ENCODE measurements at places on chromosomes 3 and 15.

- no peak for DNase-seq
Measured at GRCh38 chr3:23055733-23056376, 147.3 kb upstream of the UBE2E2 start.

GRCh38 chr3:38627956-38628355, 21.5 kb downstream of the SCN5A start:
- DNase-seq, result no peak

GRCh38 chr15:35471024-35471423, 74.9 kb downstream of the DPH6 start:
- DNase-seq, result no peak

DNA sequence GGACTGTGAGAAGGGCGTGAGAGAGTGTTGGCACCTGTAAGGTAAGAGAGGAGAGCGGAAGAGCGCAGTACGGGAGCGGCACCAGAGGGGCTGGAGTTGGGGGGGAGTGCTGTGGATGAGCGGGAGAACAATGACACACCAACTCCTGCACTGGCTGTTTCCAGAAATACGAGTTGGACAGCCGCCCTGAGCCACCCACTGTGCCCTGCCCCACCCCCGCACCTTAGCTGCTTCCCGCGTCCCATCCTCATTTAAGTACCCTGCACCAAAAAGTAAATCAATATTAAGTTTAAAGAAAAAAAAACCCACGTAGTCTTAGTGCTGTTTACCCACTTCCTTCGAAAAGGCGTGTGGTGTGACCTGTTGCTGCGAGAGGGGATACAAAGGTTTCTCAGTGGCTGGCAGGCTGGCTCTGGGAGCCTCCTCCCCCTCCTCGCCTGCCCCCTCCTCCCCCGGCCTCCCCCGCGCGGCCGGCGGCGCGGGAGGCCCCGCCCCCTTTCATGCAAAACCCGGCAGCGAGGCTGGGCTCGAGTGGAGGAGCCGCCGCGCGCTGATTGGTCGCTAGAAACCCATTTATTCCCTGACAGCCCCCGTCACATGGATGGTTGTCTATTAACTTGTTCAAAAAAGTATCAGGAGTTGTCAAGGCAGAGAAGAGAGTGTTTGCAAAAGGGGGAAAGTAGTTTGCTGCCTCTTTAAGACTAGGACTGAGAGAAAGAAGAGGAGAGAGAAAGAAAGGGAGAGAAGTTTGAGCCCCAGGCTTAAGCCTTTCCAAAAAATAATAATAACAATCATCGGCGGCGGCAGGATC, at the start of gene SOX2:
Gene SOX2 (plus strand): TSS at position 601 of the 811 bp plus-strand sequence. CDS start 436 bp downstream, outside the sequence.
- no peak for DNase-seq

DNA sequence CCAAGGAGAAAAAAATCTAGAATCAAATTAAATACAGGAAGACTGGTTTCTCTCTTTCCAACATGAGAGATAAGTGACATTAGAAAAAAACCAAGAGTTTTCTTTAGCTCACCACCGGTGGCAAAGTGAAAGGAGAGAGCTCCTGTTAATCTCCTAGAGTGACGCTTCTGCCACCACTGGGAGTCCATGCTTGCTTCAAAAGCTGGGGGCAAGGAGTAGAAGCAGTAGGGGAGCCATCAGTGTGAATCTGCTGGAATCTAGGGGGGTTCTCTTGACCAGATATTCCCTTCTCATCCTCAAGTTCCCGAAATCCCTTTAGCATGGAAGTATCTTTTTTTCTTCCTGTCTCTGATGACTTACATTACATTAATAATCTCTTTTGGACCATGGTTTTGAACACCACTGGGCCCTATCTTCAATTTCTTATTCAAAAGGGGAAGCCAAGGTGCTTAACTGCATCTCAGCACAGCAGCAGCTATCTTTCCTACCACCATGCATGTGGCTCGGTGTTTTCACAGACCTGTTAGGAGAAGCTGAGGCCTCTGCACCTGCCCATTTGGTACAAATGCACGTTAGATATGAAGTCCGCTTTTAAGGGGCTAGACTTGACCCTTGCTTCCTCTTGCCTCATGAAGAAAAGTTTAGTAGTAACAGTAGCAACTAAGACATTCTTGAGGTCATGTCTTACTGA, 6.6 kb upstream of the ICE2 start:
- DNase-seq, result no peak

- no peak for DNase-seq
Measured at GRCh38 chr3:123340336-123340735, 108.6 kb downstream of the ADCY5 start.
